Natural killer cell treated with Interleukin-12 subunit alpha and Interleukin-12 subunit beta and Interleukin-15 and Interleukin-18, amount 100 ng/mL, for 72 hours (primary cell): ENCODE measurements at places on chromosomes 5 and 9. TPM values are rescaled to one million over a fixed set of nuclear protein-coding genes. Genes with fewer than 3 reads are reported as not detected.

- DNase-seq = no peak
Observed at GRCh38 chr9:123620239-123620638, 264.2 kb downstream of the CRB2 start.

DNA sequence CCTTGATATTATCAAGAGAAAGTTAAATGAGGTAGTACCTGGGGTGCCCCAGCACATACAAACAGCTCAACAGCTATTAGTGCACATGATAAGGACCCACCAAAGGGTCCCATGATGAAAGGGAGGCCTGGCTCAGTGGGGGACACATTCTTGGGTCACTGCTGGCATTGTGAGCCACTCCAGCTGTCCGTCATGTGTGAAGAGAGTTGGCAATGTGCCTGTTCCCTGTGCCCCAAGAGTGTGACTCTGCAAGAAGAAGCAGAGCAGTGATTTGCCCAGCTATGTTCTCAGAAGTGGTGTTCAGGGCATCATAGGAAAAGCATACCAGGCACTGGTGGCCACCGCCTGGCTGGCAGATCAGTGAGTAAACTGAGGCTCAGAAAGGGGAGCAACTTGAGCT lies 37.1 kb upstream of the TDRD7 start:
- DNase-seq = no peak

- no peak for DNase-seq
Observed at GRCh38 chr9:79395755-79396154, 176.0 kb upstream of the TLE4 start.

TSSK1B gene
- total RNA-seq = not detected

PCDHA3 gene
- total RNA-seq = not detected
